Tibial artery (tissue), 4 donors: ENCODE measurements at places on chromosomes 16 and 17.

DNA sequence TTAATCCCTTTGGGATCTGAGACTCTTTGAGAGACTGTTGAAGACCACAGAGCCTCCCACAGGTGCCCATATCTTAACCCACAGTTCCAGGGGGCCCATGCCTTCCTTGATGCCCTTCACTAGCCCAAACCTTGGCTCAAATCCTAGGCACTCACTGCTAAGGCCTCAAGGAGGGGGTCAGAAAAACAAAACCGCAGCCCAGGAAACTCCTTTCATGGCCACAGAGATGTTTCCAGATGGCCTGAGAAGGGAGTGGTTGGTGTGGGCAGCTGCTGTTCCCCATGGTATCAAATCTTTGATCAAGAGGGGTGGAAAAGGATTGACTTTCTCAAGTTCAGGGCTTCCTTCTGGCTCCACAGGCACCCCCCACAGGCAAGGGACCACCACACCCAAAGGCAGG is 44.7 kb downstream of the CDH1 start:
- no peak for DNase-seq

DNA sequence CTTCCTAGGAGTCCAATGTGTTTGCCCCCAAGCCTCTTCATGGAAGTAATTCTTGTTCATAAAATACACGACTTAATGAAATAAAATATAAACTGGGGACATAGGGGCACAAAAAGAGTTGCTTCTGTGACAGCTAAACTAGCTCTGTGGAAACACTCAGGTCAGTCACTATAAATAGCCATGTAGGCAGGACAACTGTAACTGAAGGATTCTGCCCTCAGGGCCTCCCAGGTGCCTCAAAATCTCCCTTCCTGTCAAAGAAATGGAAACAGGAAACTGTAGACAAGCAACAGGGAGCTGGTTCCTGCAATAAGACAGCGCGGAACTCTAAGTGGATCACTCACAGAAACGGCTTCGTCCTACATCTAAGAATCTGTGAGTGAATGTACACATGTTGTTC is 178.1 kb upstream of the ZFHX3 start:
- DNase-seq: no peak

DNA sequence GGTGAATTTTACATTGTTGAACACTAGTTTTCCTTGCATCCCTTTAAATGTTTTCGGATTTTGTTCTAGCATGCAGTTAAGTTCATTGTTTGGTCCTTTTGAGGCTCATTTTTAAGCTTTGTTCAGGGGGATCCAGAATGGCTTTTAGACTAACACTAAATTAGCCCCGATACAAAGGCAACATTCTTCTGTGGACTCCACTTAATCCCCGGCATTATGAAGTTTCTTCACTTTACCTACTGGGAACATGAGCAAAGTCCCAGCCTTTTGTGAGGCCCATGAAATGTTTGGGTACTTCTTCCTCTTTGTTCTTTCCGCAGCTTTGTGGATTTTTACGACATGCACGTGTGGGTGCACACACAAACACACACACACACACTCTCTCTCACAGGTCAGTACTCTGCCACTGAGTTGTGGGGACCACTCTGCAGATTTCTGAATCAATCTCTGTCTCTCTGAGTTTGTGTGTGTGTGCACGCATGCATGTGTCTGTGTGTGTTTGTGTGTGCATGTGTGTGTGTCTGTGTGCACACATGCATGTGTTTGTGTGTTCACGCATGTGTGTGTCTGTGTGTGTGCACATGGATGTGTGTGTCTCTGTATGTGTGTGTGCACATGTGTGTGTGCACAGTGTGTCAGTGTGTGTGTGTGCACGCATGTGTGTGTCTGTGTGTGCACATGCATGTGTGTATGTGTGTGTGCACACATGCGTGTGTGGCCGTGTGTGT is 240.4 kb upstream of the TNRC6C start:
- DNase-seq: no peak

DNA sequence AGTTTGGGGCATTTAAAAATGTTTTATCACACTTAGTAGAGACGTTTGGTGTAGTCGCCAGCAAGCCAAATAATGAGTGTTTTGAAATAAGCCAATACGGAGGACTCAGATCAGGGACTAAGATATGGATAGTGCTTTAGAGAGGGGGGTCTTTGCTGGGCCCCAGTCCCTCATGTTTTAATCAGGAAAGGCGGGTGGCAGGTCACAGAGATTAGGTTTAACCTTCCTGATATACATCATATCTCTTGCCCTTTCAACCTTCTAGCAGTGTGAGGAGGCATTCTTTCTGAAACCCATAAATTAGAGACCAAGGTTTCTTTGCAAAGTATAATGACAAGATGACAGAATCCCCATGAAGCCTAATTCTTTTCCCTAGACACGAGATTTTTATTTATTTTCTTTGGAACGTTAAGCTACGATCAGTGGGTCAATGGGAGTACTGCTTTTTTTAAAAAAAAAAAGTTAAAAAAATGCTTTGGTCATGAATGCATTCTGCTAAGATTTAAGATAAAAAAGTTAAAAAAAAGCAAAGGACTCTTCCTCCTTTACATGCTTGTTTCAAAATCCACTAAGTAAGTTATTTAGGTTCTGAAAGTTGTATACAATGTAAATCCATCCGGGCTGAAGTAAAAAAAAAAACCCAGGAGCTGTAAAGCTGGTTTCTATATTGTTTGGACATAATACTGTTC is 572.1 kb upstream of the SALL1 start:
- no peak for DNase-seq

DNA sequence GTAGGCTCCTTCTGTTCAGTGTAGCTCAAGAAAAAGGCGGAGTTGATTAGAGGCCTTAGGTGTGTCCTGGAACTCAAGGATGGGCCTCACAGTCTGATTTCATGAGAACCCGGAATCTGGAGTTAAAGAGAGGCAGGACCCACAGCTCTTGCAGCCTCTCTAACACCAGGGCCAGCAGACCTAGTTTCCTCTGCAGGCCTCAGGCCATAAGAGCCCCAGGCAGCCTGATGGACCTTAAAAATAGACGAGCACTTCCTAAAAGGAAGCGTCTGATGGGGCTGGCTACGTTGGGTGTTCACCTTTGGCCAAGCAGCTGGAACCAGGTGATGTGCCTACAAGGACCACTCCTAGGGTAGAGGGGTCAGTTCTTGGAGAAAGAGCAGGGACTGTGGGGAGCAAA is 7.6 kb downstream of the CACNG5 start:
- DNase-seq: no peak

GRCh38 chr17:80047176-80047575 is 10.7 kb downstream of the CCDC40 start:
- no peak for DNase-seq
